ENCODE measurements at places on chromosomes 1 and 21. TPM values are rescaled to one million over a fixed set of nuclear protein-coding genes. Genes with fewer than 3 reads are reported as not detected.

PLPPR4 gene
- 0.47 TPM for total RNA-seq

RRP1B gene
- 7.7 TPM for total RNA-seq

OR2T11 gene
- total RNA-seq: not detected

DIP2A gene
- 20.3 TPM for total RNA-seq

- no peaks in the 10 kb centered on the region for H3K36me3 ChIP-seq
- no peaks in the 10 kb centered on the region for H3K27me3 ChIP-seq
- no peak overlapping the region for H3K27ac ChIP-seq
- no peak overlapping the region for H3K4me3 ChIP-seq
- no peak for DNase-seq
- H3K4me1 ChIP-seq: no peaks in the 10 kb centered on the region
Observed at GRCh38 chr1:68438310-68438709, 11.4 kb downstream of the RPE65 start.

DNA sequence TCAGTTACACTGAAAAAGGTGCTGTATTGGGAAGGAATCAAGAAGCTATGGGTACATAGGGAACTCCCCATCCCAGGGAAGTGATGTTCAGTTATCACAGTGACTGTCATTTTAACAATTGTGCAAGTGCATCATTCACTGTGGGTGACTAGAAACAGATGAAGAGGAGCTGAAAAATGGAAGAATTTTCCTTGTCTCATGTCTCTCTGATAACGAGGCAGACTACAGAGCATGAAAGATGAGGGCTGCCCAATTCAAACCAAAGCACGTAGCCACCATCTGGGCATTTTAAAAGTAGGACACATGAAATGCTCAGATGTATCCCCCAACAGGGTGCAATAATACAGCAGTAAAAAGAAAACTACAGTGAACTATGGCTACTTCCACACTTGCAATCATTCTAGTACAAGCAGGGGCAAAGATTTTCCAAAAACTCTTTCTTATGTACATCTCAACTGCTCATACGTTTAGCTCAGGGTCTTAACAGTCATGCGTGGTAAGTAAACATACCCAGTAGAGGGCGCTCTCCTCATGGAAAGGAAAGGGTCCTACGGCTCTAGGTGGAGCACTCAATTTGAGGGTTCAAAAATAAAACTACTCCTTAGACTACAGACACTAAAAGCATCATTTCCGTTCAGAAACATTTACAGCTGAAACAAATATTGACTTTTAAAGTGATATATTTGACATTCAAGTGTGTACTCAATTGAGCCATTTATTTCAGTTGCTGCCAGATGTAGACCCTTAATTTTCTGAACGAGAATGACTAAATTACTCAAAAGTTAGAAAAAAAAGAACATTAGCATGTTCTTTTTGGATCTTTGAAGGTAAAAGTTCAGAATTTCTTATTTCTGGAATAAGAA is 143.2 kb downstream of the KCTD3 start:
- no peak overlapping the region for H3K27ac ChIP-seq
- H3K36me3 ChIP-seq: no peaks in the 10 kb centered on the region
- H3K27me3 ChIP-seq: peaks cover 4% of the 10 kb centered on the region

- H3K36me3 ChIP-seq: no peaks in the 10 kb centered on the region
- no peak overlapping the region for H3K4me3 ChIP-seq
- no peak for DNase-seq
Observed at GRCh38 chr1:24351918-24352627, 32.9 kb downstream of the GRHL3 start.

DNA sequence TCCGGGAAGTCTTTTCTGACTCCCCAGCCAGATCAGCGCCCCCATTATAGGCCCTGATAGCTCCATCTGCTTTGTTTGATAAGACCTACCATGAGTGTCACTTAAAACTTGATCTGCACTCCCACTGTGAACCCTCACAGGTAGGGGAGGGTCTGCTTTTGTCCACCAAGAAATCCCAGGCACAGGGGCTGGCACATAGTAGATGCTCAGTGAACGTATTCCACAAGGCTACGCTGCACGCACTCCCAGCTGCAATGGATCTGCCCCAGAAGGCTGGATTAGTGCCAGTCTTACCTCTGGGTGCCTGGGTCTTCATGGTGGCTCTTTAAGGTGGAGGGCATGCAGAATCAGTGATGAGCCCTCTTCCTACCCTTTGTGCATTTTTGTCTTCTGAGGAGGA is 447.1 kb downstream of the PTPRU start:
- no peaks in the 10 kb centered on the region for H3K36me3 ChIP-seq
- peaks cover 51% of the 10 kb centered on the region for H3K27me3 ChIP-seq
- DNase-seq: no peak
- H3K4me3 ChIP-seq: no peak overlapping the region

GRCh38 chr21:15446223-15446622 is 283.6 kb upstream of the USP25 start:
- no peak overlapping the region for H3K27ac ChIP-seq
- H3K4me3 ChIP-seq: no peak overlapping the region
- no peaks in the 10 kb centered on the region for H3K4me1 ChIP-seq
- DNase-seq: peak; percentile 10
- H3K27me3 ChIP-seq: no peaks in the 10 kb centered on the region

GRCh38 chr1:235739631-235740030 is 90.0 kb upstream of the GNG4 start:
- no peak overlapping the region for H3K4me3 ChIP-seq
- no peaks in the 10 kb centered on the region for H3K36me3 ChIP-seq
- H3K27me3 ChIP-seq: no peaks in the 10 kb centered on the region
- no peak overlapping the region for H3K27ac ChIP-seq

GRCh38 chr1:196584696-196585095 is 23.5 kb downstream of the KCNT2 start:
- H3K27me3 ChIP-seq: no peaks in the 10 kb centered on the region
- H3K36me3 ChIP-seq: no peaks in the 10 kb centered on the region
- no peak for DNase-seq
- no peak overlapping the region for H3K27ac ChIP-seq
- H3K4me3 ChIP-seq: no peak overlapping the region

DNA sequence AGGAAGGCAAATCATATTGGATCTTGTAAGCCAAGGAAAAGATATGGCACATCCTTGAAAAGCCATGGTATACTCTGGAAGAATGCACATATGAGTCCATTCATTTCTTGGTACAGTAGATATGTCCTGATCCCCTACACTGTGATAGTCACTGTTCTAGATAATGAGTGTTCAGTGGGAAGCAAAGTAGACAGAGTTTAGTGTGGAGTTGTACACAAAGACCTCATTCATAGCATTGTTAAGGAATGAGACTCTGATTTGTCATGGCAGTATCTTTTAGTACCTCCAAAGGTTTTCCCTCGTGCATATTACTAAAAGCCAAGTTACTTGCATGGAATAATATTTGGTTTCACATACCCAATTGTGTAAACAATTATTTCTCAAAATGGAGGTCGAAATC is 204.7 kb downstream of the NFIA start:
- H3K27me3 ChIP-seq: no peaks in the 10 kb centered on the region
- H3K4me3 ChIP-seq: no peak overlapping the region
- no peak overlapping the region for H3K27ac ChIP-seq
- H3K36me3 ChIP-seq: no peaks in the 10 kb centered on the region

- no peak overlapping the region for H3K4me3 ChIP-seq
- H3K27ac ChIP-seq: no peak overlapping the region
- H3K27me3 ChIP-seq: no peaks in the 10 kb centered on the region
Observed at GRCh38 chr1:71785000-71785399, 497.3 kb downstream of the NEGR1 start.

DNA sequence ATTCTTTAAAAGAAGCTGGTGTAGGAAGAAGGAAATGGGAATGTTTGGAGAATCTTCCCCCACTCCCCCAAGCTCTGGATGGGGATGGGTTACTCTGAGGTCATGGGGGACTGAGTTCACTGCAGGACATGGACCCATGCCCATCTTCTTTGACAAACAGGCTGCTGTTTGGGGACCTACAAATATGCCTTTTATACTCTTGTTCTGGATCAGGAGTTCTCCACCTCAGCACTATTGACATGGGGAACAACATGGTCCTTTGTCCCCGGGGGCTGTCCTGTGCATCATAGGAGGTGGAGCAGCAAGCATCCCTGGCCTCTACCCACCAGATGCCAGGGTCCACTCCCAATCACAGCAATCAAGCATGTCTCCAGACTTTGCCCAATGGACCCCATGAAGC is 365.8 kb upstream of the C1orf174 start:
- H3K4me1 ChIP-seq: no peaks in the 10 kb centered on the region
- H3K4me3 ChIP-seq: no peak overlapping the region
- no peaks in the 10 kb centered on the region for H3K36me3 ChIP-seq
- DNase-seq: no peak

DNA sequence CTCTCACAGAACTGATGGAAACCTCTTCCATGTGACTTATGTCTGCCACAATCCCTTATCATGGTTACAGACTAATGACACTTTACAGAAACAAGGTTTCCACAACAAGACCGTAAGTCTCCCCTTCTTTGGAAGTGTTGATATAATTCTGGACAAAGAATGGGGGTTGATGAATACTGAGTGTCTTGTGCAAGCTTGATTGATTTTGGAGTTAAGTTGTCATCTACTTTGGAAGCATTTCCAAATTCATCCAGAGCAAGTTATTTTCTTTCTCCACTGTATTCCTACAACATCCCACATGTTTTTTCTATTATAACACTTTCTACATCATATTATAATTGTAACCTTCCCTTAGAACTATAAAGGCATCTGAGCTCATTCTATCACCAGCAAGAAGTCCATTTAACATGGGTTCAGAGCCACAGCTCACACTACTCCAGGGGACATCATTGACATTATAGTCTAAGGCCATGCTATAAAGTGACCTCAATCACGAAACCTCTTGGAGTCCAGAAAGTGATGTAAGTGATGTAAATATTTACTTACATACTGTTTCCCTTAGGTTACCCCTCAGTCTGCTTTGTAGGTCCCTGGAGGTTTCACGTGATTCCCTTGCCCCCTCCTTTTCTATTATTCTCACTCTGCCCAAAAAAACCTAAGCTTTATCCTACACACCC is 125.7 kb upstream of the PBX1 start:
- H3K4me3 ChIP-seq: no peak overlapping the region
- H3K27me3 ChIP-seq: no peaks in the 10 kb centered on the region
- no peaks in the 10 kb centered on the region for H3K4me1 ChIP-seq
- DNase-seq: no peak
- no peak overlapping the region for H3K27ac ChIP-seq

DNA sequence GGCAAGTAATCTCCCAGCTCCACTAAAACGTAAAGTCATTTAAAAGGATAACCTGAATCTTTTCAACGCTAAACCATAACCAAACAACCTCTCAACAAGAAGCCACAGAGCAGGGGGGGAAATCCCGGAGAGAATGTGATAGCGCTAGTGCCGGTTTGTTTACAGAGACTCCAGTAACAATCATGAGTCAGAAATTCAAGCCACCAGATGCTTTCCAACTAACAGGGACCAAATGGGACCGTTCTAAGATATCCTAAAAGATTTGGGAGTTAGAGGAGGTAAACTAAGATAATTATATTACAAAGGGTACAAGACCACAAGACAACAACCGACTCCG is 825 bp downstream of the DCAF8 start:
- H3K4me1 ChIP-seq: peaks cover 38% of the 10 kb centered on the region
- H3K27ac ChIP-seq: peak overlapping the region; percentile 96
